ENCODE measurements at places on chromosomes 7 and 10.

- no peak for DNase-seq
These were observed 456.7 kb downstream of the NRG3 start for GRCh38 chr10:82331716-82332115.

DNA sequence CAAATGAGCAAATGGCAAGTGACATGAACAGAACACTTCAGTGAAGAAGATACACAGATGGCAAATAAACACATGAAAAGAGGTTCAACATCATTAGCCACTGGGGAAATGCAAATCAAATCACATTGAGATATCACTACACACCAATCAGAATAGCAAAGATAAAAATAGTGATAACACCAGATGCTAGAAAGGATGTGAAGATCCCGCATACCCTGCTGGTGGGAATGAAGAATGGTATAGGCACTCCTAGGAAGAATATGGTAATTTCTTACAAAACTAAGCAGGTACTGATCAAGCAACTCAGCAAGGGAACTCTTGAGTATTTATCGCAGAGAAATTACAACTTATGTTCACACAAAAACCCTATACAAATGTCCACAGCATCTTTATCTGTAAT lies 11.2 kb downstream of the LAMB4 start:
- DNase-seq = no peak

GRCh38 chr10:113560071-113560470 lies 7.2 kb downstream of the HABP2 start:
- no peak for DNase-seq

DNA sequence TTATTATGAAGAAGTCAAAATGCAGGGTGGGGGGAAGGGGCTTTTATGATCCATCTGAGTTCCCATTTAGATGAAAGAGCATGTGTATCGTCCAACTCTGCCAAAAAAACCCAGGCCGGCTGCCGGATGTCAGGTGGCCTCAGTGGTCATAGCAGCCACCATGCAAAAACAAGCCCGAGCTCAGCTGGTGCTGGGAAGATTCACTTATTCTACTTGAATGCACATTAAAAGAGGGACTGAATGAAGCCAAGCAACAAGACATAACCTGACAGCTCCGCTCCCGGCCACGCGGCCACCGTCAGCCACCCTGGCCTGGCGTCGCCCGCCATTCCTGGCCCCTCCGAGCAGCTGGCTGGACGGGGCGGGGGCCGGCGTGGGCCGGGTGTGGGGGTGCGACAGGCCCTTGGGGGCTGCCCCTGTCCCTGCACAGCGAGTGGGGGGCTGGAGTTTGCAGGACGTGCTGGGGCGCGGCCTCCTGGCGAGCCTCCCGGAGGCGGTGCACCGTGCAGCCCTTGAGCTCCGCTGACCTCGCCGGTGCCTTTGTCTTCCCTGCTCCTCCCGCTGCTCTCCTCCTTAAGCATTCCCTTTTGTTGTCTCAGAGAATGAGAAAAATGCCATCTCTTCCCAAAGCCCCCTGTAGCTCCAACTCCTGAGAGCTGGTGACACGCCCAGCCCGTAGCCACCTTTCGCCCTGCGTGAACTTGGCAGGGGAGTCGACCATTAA lies 67.8 kb downstream of the EBF3 start:
- DNase-seq = no peak

- DNase-seq = no peak
These were observed 222.7 kb upstream of the MGMT start for GRCh38 chr10:129244298-129244697.

DNA sequence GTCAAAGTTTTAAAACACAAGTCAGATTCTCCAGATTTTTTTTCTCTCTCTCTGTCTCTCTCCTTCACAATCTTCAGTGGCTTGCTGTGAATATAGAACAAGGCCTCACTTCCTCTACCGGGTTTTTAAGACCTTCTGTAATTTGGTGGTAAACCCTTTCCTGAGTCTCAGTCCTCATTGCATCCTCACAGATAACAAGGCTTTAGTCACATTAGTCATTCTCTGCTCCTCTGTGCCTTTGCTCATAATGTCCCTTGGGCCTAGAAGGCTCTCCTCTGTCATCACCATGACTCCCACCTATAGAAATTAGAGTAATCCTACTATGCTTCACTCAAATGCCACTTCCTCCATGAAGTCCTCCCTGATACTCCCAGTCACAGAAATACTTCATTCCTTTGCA lies 172.7 kb upstream of the HPS1 start:
- no peak for DNase-seq

DNA sequence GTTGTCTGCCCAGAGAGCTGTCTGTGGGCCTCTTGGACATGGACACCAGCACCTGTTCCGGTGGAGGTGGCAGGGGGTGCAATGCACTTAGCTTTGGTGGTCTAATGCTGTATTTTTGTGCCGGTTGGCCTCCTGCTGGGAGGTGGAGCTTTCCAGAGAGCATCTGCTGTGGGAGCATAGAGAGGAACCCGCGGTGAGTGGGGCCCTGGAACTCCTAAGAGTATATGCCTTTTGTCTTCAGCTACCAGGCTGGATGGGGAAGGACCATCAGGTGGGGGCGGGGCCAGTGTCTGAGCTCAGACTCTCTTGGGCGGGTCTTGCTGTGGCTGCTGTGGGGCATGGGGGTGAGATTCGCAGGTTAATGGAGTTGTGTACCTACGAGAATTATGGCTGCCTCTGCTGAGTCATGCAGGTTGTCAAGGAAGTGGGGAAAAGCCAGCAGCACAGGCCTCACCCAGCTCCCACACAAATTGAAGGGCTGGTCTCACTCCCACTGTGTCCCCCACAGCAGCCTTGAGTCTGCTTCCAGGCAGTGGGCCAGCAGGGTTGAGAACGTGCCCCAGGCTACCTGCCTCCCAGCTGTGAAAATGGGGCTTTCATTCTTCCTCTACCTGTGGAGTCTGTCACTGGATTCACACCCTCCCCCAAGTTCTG lies 29.0 kb downstream of the JAKMIP3 start:
- no peak for DNase-seq

DNA sequence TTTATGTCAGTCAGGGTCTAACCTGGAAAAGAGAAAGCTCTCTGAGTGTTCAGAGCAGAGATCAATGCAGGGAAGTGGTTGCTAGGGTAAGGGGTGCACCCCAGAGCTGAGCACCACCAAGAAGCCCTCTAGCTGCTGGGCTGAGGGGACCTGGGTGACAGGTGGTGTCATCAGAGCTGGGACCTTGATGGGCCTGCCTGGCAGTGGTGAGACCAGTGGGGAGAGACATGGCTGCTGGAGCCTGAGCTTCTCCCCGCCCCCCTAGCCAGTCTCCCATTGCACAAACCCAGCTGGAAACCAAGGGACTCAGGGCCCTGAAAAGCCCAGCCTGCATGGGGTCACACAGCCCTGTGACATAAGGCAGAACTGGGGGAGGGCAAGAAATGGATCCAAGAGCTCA lies 49.1 kb upstream of the OSBPL3 start:
- no peak for DNase-seq

GRCh38 chr10:103442031-103442461 lies 10.1 kb downstream of the CALHM2 start:
- no peak for DNase-seq

GRCh38 chr7:134900166-134900982 lies 85.9 kb upstream of the AGBL3 start:
- DNase-seq = no peak

GRCh38 chr7:142548978-142549377 lies 200.3 kb upstream of the PRSS1 start:
- no peak for DNase-seq

GRCh38 chr10:69456880-69457693 lies 5.8 kb downstream of the TSPAN15 start:
- no peak for DNase-seq

DNA sequence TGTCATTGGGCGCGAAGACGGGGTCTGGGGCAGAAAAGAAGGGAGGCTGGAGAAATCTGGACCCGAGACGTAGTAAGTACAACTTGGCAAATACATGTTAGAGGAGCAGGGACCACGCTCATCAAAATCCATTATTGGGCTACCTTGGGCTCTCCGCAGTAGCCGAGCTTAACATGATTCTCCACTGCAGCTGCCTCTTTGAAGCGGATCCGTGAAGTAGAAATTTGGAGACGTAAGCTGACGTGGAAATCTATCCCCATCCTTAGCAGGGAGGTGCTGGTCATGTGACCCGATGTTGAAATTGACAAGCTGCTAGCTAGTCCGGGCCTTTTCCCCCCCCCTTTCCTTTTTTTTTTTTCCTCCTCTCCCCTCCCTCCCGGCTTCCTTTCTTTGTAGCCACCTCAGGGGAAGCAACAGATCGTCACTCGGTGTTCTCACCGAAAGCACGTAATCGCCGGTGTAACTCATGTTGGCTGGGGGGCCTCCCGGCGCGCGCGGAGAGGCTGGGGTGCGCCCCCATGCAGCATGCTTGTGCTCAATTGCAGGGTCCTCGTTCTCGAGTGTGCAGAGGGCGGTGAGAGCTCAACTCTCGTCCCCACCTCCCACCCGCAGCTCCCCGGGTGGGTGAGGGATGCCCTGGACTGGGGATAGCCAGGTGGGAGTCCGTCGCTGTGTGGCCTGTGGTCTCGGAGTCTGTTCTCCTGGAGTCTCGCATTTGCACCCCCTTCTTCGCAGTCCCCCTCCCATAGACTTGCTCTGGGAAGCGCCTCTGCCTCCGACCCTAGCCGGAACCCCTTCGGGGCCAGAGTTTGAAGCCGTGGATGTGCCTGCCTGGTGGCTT lies at the start of gene HOXA11:
Gene HOXA11, minus strand, starts transcription at position 220 of the 841 bp plus-strand sequence. Its CDS starts 88 bp downstream, at position 132.
- DNase-seq = no peak

- DNase-seq = no peak
These were observed 33.0 kb downstream of the BAMBI start for GRCh38 chr10:28710202-28710886.

GRCh38 chr7:112510001-112510742 lies 29.4 kb downstream of the LSMEM1 start:
- no peak for DNase-seq

DNA sequence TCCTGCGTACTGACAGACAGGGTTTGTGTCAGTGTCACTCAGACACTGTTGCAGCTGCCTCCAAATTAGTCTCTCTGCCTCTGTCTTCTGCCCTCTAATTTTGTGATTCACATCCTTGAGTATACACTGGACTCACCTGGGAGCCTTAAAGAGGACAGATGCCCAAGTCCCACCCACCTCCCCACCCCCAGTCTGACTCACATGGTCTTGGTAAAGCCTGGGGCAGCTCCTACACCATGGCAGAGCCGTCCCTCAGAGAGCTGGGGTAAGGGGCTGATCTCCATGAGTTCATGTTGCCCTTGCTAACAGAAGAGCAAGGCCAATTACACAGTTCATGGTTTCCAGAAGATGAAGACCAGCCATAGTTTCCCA lies 197.6 kb upstream of the STK17A start:
- DNase-seq = no peak

GRCh38 chr10:86363833-86364490 lies 2.6 kb downstream of the GRID1 start:
- no peak for DNase-seq

GRCh38 chr7:83957333-83957732 lies 237.3 kb downstream of the SEMA3A start:
- DNase-seq = no peak

- peak; percentile 25 for DNase-seq
These were observed 905 bp downstream of the C1GALT1 start for GRCh38 chr7:7183061-7183837.

DNA sequence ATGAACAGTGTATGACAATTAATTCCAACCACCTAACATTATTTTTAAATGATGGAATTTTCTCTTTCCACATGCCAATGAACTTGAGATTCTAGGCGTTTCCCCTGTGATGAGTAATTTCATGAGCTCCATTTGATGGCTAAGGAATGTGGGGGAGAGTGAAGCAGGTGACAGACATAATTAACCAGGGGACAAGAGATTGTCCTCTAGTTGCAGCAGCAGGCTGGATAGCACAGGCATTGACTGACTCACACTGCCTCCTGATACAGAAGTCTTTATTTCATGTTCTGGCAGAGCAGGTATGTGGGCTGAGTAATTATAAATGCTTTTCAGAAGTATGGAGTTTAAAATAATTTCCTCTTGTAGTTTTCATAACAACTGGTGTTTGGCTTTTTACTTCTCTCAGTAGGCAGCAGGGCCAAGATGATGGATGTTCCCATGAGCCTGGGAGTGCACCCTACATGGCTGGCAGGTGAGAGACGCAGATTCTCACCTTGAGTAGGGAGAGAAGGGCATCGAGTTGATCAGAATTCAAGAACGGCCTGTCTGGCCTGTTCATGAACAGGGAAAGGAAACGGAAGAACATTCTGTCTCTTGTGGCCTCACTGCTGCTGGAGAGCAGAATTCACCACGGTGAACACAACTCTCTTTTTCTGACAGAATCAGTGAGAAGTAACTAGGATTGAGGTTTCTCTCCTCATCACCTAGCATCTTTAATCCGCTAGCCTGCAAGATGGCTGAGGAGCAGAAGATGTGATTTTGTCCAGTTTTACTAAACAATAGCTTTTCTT lies 118.8 kb downstream of the AOAH start:
- no peak for DNase-seq

GRCh38 chr10:122054048-122055025 lies 65.4 kb downstream of the TACC2 start:
- no peak for DNase-seq

- DNase-seq = no peak
These were observed 550.2 kb downstream of the KCNMA1 start for GRCh38 chr10:77087366-77087765.

GRCh38 chr7:140061607-140061930 lies 1.2 kb downstream of the PARP12 start:
- DNase-seq = no peak

GRCh38 chr7:158013085-158013668 lies 574.4 kb downstream of the PTPRN2 start:
- no peak for DNase-seq

- no peak for DNase-seq
These were observed 5.7 kb downstream of the PON1 start for GRCh38 chr7:95318501-95319100.

DNA sequence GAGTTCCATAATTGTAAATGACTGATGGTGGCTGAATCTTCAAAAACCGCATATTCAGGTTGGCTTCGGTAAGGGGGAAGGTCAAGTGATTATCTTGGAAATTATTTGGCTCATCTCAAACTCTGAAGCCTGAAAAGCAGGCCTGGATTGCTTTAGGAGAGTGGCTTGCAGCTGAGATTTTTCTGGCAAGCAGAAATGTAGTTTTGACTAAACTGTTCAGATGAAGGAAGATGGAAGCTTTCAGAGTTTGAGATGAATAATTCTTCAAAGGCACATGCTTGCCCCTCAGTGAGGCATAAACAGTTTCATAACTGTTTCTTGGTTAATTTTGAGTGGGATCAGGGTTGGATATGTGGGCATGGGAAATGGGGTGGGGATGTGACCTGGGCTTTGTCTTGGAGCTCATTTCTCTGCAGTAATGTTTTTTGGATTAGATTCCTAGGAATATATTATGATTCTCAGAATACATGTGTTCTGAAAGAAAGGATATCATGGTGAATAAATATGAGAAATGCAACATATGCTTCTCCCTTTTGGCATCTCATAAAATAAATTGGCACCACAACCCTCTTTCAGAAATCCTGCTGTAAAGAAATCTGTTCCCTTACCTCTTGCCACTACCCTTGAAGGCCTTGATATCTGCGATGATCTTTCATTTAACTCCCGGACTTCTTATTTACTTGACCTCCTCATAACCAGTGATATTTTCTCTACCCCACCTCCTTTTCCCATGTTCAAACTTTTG lies 469.2 kb downstream of the ADRA2A start:
- DNase-seq = no peak
